ENCODE measurements at places on chromosomes 1 and 21.

DNA sequence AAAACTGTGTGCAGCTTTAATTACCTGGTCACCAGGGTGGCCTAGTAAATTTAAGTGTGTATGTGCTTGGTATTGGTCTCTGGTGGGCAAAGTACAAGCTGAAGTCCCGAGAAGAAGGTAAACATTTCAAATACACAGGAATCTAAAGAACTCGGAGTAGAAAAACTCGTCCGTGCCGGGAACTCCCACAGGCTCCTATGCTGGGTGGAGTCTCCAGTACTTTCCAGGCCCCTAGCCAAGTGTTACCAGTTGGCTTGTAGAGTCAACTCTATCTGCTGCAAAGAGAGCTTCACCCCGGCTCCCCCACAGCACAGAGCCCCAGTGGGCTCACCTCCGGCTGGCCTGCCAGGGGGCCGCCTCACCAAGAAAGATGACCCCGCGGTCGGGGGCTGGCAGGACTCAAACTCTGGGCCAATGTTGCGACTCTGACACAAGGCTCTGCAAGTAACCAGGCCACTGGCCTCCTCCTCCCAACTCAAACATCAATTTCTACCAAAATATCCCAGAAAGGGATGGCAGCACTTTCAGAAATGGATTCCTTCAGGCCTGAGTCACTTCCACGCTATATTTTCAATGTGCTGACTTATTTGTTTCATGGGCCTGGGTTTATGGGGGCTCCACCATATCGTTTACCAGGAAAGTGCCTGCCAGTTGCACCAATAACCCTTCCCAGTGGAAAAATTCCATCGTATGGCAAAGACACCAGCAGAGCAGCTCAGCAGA is 73.9 kb downstream of the SLC66A1 start:
- no peak for DNase-seq

DNA sequence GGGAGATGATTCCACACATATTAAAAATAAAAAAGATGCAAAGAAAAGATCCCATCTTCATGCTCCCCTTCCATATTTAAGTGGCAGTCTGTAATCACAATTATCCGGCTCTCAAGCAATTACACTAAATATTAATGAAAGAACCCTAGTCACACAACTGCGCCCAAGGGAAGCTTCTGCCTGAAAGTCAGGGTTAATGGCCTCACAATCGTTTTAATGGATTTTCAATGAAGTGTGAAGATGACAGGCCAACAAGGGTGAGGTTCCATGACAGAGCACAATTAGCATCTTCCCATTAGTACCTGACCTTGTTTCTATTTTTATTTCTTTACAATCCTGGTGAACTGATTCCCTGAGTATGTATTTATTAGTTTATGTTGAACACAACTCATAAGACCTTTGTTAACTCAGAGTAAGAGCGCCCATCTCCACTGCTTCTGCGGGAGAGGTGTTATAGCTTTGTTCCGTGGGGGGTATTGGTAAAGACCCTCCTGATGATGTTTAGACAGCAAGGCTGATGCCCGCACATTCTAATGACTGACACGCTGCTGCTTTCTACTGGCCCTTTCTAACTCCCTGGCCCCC is 80.9 kb downstream of the IER5 start:
- DNase-seq, result no peak

- DNase-seq, result no peak
Measured at GRCh38 chr1:47444297-47444561, 6.4 kb downstream of the FOXD2 start.

DNA sequence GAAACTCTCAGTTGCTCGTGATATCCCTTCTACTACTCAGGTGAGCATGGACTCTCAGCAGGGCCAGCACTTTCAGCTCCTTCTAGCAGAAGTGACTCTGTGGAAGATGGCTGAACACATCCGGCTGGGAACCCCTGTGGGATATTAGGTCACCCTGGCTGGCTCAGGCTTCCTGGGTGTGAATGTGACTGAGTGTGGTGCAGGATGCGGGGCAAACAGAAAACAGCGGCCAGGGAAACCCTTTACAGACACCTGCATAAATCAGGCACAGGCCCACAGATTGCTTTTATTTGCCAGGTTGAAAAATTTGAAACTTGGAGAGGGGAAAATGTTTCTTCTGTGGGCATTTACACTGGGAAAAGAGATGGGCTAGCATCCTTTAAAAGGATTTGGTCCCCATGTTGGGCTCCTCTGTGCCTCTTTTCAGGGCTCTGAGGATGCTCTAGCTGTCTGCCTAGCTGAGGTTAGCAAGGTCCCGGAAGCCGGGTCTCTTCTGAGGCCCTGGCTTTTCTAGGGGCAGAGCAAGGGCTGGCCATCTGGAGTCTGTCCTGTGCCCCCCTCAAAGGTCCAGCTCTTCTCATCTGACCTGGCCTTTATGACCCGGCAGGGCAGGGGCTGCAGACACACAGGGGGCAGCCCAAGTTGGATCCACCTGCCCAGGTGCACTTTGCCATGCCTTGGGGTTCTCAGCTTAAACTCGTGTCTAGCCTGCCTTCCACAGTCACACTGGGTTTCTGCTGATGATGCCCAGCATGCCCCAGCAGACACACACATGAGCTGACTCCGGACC is 243.0 kb downstream of the SIPA1L2 start:
- no peak for DNase-seq

DNA sequence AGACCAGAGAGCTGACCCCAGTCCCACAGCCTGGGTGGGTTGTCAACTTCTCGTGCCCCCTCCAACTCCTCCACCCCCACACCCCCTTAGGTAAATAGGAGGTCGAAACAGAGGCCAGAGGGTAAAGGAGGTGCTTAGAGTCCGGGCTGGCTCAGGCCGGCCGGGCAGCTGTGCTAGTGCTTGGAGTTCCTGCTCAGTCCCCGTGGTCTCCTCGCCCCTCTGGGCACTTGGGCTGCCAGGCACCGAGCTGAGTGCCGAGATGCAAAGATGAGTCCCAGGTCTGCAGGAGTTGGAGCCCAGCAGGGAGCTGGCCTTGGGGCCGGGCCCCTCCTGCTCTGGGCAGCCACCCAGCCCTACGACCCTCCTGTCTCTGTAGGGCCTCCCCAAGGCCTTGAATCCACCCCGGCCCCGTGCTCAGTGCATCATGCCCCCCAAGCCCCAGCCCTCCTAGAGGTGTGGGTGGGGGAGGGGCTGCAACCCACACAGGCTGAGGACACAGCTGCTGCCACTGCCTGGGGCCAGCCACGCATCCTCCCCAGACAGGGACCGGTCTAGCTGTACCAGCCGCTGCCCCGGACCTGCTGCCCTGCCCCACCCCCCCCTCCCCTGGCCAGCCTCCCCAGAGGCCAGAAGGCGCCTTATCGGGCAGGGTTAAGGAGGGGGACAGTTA is 1.9 kb downstream of the SMIM1 start:
- no peak for DNase-seq
